H1 (cell line): ENCODE measurements at places on chromosomes 2 and 18. TPM values are rescaled to one million over a fixed set of nuclear protein-coding genes. Genes with fewer than 3 reads are reported as not detected.

GRCh38 chr2:32947484-32948143 is 861 bp downstream of the LTBP1 start:
- H3K27ac ChIP-seq = no peak overlapping the region; the same call in 1 of the 2 replicates
- H3K4me1 ChIP-seq = peaks cover 5% of the 10 kb centered on the region
- DNase-seq = peak; percentile 74
- H3K36me3 ChIP-seq = no peaks in the 10 kb centered on the region
- no peaks in the 10 kb centered on the region for H3K27me3 ChIP-seq

- H3K4me1 ChIP-seq = peaks cover 14% of the 10 kb centered on the region
- peak; percentile 76 for DNase-seq
Observed at GRCh38 chr2:675982-676646, 1.1 kb downstream of the TMEM18 start.

DNA sequence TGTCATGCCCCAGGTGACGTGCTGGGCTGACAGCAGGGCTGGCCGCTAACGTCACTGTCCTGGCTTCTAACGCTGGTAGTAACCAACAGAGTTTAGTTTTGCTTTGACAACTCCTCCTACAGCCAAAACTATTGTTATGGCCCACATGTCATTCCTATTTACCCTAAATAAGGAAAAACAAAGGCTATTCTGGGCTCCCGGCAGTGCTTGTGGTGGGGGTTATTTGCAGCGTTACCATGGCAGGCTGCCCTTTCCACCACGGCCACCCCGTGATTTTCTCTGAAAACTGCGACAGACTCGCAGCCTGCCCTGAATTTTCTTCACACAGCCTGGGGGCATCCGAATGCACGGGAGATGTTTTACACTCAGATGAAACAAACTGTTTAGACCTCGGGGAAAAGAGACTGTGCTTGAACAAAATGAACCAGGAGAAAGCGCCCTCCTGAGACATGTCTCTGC is 115.2 kb downstream of the FAM210A start:
- no peaks in the 10 kb centered on the region for H3K36me3 ChIP-seq
- no peak for DNase-seq
- H3K27me3 ChIP-seq = peaks cover 25% of the 10 kb centered on the region
- H3K4me3 ChIP-seq = peak overlapping the region; percentile 19; the same call in 1 of the 2 replicates

GRCh38 chr2:15620857-15621471 is 29.3 kb downstream of the DDX1 start:
- no peaks in the 10 kb centered on the region for H3K27me3 ChIP-seq
- no peak overlapping the region for H3K27ac ChIP-seq
- no peak overlapping the region for H3K4me3 ChIP-seq
- no peaks in the 10 kb centered on the region for H3K4me1 ChIP-seq
- peaks cover 23% of the 10 kb centered on the region for H3K36me3 ChIP-seq

GRCh38 chr18:58208207-58208932 is 164.3 kb downstream of the NEDD4L start:
- H3K4me3 ChIP-seq = no peak overlapping the region
- H3K27me3 ChIP-seq = no peaks in the 10 kb centered on the region
- DNase-seq = no peak
- H3K4me1 ChIP-seq = peaks cover 8% of the 10 kb centered on the region
- no peaks in the 10 kb centered on the region for H3K36me3 ChIP-seq

The RTP5 gene
- total RNA-seq = not detected in 2 replicates
